ENCODE measurements at places on chromosomes 7 and 10.
A peak's percentile ranks its signal among the peaks of the same experiment; 100 is the strongest.

DNA sequence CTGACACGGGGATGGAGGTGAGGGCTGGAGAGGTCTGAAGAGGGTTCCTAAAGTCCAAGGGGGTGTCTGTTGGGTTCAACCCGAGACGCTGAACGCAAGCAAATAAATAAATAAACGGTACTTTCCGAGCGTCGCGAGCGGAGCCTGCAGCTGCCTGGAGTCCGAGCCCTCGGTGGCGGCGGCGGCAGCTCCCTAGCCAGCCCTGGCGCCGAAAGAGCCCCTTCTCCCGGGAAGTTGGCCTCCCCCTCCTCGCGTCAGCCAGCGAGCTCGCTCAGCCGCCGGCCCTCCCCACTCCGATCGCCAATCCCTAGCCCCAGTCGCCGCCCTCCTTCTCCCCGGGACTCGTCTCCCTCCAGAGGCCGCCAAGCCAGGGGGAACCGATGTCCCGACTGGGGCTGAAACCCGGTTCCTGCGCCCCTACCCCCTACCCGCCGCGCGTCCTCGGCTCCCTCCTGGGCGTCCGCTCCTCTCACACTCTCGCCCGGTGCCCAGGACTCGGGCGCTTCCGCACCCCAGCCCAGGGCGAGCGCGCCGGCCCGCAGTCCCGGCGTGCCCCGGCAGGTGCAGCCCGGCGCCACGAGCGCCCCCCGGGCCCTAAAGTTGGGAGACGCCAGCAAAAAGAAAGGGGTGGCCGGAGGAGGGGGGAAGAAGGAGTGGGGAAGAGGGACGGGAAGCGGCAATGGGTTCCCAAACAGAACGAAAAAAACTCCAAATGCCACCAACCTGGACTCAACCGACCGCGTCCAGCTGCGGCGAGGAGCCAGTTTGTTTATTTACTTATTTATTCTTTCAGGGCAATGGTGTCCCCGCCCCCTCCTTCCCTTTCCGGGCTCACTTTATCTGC is at the start of gene GFRA1:
Gene GFRA1 (minus strand): TSS at position 767 of the 844 bp plus-strand sequence. CDS start 1,177 bp downstream, outside the sequence.
- DNase-seq, result no peak

DNA sequence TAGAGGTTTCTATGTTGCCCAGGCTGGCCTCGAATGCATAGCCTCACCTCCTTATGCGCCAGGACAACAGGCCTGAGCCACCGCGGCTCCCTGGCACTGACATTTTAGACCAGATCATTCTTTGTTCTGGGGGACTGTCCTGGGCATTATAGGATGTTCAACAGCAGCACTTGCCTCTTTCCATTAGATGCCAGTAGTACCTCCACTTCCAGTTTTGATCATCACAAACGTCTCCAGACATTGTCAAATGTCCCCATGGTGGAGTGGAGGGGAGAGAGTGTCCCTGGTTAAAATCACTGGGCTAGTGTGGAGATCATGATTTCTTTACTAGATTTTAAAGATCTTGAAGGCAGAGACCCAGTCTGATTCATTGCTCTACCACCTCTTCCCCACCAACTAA is 125.2 kb upstream of the MKLN1 start:
- no peak for DNase-seq

- DNase-seq, result no peak
Observed at GRCh38 chr7:34787586-34787985, 129.6 kb downstream of the NPSR1 start.

- DNase-seq, result peak; percentile 21
Observed at GRCh38 chr7:1666317-1666822, 3.7 kb upstream of the ELFN1 start.

- no peak for DNase-seq
Observed at GRCh38 chr7:132516042-132516840, 60.0 kb downstream of the PLXNA4 start.
